Activated CD4-positive, alpha-beta T cell treated with anti-CD3 and anti-CD28 coated beads, Interleukin-2, amount 10 ng/mL, durations not matched to agents 24 days and 14 days (primary cell): ENCODE measurements at places on chromosomes 1 and 21.

DNA sequence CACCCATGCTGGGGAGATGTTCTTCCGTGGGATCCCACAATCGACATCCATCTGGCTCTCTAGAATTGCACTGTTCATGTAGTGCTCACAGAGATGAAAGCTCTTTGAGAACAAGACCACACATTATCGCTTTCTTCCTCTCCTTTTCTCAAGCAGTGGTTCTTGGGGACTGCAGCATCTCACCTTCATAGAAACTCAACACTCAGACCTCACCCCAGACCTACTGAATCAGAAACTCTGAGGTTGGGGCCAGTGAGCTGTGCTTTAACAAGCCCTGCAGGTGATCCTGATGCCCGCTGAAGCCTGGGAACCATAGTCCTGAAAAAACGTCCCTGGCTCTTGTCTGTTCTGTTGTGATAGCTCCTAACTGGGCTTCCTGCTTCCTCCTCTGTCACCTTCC is 251.3 kb upstream of the FGGY start:
- H3K4me3 ChIP-seq = peak overlapping the region; percentile 76
- H3K4me1 ChIP-seq = peaks cover 64% of the 10 kb centered on the region
- H3K27me3 ChIP-seq = no peaks in the 10 kb centered on the region
- H3K27ac ChIP-seq = peak overlapping the region; percentile 96

DNA sequence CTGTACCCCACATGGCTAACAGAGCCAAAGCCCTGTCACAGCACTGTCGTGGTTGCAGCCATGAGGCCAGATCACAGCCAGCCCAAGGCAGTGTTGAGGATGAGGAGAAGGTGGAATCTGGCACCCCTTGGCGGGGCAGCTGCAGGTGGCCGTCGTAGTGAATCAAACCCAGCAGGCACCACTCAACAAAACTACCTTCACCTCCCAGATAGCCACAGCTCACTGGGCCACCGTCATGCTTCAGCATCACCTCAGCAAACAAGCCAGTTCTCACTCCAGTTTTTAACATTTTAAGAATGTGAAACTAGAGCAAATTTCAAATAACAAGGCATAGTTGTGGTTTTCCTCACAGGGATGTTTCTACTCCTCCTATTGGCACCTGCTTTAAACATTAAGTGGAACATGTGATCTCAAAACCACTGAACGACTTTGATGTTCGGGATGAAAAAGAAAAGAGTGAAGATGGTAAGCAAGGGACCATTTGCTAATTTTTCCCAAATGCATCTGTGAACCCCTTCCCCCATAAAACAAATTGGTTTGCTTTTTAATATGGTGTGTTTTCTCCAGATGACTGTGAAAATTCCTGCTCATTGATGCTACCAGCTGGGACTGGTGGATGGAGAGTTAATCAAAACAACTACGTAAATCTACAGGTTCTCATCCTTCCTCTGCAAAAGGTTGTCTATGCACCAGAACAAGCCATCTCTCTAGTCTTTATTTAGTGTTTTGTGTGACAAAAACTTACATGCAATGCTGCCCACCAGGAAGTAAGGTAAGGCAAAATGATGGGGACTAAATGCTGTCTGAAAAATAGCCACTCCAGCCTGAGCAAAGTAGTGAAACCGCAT is 45.5 kb downstream of the TOR1AIP2 start:
- no peaks in the 10 kb centered on the region for H3K36me3 ChIP-seq

- no peak overlapping the region for H3K4me3 ChIP-seq
- peaks cover 76% of the 10 kb centered on the region for H3K4me1 ChIP-seq
- no peak for DNase-seq
- H3K27me3 ChIP-seq = no peaks in the 10 kb centered on the region
Measured at GRCh38 chr1:160748181-160748877, 9.3 kb downstream of the SLAMF7 start.

DNA sequence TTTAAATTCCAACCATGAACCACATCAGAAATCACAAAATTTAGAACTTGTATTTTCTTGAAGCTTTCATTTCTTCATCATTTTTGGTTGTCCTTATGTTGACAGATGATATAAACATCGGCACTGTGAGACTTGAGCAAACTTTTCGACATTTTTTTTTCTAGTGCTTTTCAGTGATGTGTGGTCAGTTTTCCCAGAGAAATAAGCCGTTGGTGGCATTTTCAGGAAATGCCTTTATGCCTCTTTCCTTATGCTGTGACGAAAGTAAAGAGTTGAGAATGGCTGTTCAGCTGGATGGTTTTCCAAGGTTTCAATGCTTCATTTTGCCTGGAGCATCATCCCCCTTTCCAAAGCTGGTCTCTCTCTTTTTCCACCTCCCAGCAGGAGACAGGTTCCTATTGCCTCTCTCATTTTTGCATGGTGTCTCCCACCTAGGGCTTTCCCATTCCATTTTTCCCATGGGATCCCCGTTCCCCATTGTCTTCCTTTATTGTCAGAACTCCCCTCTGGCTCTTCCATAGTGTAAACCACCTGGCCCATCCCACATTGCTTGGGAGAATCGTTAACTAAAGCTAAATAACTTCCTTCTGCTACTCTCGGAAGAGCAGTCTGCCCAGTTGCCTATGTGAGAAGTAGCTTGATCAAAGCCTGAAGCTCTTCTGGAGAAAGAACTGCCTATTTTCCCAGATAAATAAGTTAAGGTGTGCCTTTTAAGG is 61.4 kb upstream of the DYNLT5 start:
- DNase-seq = no peak
- no peaks in the 10 kb centered on the region for H3K36me3 ChIP-seq
- peaks cover 3% of the 10 kb centered on the region for H3K27me3 ChIP-seq

- H3K27ac ChIP-seq = no peak overlapping the region
- no peaks in the 10 kb centered on the region for H3K4me1 ChIP-seq
Measured at GRCh38 chr1:81330111-81330510, 470.6 kb upstream of the ADGRL2 start.

- H3K27ac ChIP-seq = no peak overlapping the region
- no peaks in the 10 kb centered on the region for H3K4me1 ChIP-seq
- no peak overlapping the region for H3K4me3 ChIP-seq
- H3K36me3 ChIP-seq = no peaks in the 10 kb centered on the region
Measured at GRCh38 chr1:86516335-86516734, 30.5 kb upstream of the CLCA4 start.

- DNase-seq = no peak
- H3K36me3 ChIP-seq = no peaks in the 10 kb centered on the region
Measured at GRCh38 chr1:60234776-60235175, 161.2 kb upstream of the C1orf87 start.

DNA sequence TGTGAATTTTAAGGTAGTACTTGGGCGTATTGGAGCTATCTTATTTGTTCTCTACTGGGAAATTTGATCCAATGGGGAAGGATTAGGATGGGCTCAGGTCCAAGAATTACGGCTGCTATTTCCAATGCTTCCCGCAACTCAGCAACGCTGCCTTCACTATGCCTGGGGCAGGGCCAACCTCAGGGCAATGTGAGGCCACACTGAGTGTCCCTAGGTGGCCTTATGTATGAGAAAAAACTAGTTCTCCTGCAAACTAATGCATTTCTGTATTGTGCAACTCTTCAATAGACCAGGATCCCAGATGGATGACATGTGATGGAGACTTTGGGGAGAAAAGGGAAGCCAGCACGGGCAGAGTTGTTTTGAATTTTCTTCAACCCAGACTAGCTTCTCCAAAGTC is 168.1 kb downstream of the DUSP10 start:
- no peak overlapping the region for H3K27ac ChIP-seq
- DNase-seq = no peak
- no peaks in the 10 kb centered on the region for H3K36me3 ChIP-seq
- H3K4me1 ChIP-seq = no peaks in the 10 kb centered on the region
- H3K4me3 ChIP-seq = no peak overlapping the region

GRCh38 chr1:160779626-160780397 is 16.2 kb upstream of the LY9 start:
- peaks cover 3% of the 10 kb centered on the region for H3K27me3 ChIP-seq
- no peaks in the 10 kb centered on the region for H3K36me3 ChIP-seq
- no peak overlapping the region for H3K27ac ChIP-seq
- DNase-seq = peak; percentile 72

GRCh38 chr1:201254625-201255478 is 28.5 kb upstream of the PKP1 start:
- H3K36me3 ChIP-seq = no peaks in the 10 kb centered on the region
- no peak overlapping the region for H3K4me3 ChIP-seq
- no peaks in the 10 kb centered on the region for H3K27me3 ChIP-seq
- peak; percentile 90 for DNase-seq
- H3K27ac ChIP-seq = no peak overlapping the region

- peaks cover 5% of the 10 kb centered on the region for H3K4me1 ChIP-seq
- no peak for DNase-seq
- H3K4me3 ChIP-seq = no peak overlapping the region
- H3K27me3 ChIP-seq = peaks cover 18% of the 10 kb centered on the region
- H3K36me3 ChIP-seq = peaks cover 27% of the 10 kb centered on the region
Measured at GRCh38 chr1:202938287-202938925, 11.4 kb upstream of the KLHL12 start.

- H3K4me3 ChIP-seq = no peak overlapping the region
- no peaks in the 10 kb centered on the region for H3K36me3 ChIP-seq
- H3K27ac ChIP-seq = no peak overlapping the region
- no peak for DNase-seq
- H3K27me3 ChIP-seq = peaks cover 23% of the 10 kb centered on the region
- H3K4me1 ChIP-seq = peaks cover 9% of the 10 kb centered on the region
Measured at GRCh38 chr1:156899956-156900718, 6.6 kb downstream of the PEAR1 start.

DNA sequence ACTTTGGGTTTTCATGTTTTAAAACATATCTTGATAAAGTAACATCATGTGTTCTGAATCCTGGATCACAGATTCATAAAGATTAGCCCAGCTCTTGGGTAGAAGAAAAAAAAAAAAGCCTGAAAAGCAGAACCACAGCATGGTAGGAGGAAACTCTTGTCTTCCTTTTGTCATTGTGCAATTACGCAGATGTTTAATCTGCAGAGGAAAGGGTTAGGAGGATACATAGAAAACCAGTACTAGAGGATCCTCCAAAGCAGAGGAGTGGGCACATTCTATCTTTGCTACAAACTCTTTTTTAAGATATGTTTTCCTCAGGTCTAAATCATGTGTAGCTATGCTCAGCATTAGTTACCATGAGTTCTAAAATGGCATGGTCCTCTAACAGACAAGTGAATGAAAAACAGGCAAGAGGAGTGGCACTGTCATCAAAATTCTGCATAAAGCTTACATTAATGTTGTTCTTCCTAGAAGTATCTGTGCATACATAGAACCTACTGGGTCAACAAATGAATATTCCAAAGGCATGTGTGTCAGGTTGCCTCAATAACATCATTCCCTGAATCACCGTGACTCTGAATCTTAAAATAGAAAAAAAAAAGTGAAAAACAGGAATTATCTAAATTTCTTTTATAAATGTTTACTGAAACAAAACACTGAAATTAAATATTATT is 107.0 kb downstream of the NME7 start:
- DNase-seq = no peak
- H3K27me3 ChIP-seq = no peaks in the 10 kb centered on the region
- no peak overlapping the region for H3K4me3 ChIP-seq
- H3K36me3 ChIP-seq = peaks cover 10% of the 10 kb centered on the region
- no peaks in the 10 kb centered on the region for H3K4me1 ChIP-seq

DNA sequence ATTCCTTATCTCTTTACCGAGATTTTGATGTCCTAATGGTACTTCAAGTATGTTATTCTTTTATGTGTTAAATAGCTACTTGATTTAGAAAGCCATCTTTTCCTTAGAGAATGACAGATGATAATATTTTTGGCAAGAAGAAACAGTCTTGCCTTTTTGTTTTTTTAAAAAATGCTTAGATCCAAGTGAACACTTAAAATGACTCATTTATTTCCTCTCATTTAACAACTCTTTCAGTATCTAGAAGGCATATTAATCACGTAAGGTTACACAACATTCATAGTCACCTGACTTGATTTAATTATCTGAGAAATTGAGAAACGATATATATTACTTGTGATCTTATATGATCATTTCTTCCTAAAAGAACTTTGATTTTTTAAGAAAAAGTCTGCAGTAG is 52.4 kb downstream of the SUCO start:
- no peak overlapping the region for H3K27ac ChIP-seq
- no peaks in the 10 kb centered on the region for H3K27me3 ChIP-seq
- peaks cover 42% of the 10 kb centered on the region for H3K36me3 ChIP-seq
- H3K4me1 ChIP-seq = peaks cover 14% of the 10 kb centered on the region
- no peak for DNase-seq

DNA sequence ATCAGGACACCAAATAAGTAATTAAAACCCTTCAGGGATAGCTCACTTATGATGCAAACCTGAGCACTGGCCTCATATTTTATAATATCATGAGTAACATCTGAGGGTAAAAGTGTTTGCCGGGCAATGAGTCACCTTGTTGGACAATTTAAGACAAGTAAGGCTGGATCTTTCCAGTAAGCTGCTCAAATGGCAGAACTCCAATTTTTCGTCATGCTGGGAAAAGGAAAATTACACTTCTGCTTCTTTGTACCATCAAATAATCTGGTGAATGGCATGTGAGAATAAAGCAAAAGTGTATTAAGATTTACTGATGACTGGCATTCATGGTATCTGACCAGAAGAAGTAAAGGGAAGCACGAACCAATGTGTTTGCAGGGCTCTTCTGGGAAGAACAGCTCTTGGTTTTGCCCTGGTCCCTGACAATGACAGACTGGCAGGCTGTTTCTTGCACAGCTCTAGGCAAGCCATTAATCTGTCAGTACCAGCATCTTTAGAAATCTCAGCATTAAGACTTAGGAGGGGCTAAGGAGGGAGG is 392.2 kb downstream of the VAV3 start:
- H3K36me3 ChIP-seq = no peaks in the 10 kb centered on the region
- H3K27me3 ChIP-seq = no peaks in the 10 kb centered on the region
- no peak overlapping the region for H3K27ac ChIP-seq

GRCh38 chr1:14571810-14572767 is 26.4 kb upstream of the KAZN start:
- no peak overlapping the region for H3K27ac ChIP-seq
- no peaks in the 10 kb centered on the region for H3K4me1 ChIP-seq
- peaks cover 3% of the 10 kb centered on the region for H3K27me3 ChIP-seq
- H3K4me3 ChIP-seq = no peak overlapping the region

DNA sequence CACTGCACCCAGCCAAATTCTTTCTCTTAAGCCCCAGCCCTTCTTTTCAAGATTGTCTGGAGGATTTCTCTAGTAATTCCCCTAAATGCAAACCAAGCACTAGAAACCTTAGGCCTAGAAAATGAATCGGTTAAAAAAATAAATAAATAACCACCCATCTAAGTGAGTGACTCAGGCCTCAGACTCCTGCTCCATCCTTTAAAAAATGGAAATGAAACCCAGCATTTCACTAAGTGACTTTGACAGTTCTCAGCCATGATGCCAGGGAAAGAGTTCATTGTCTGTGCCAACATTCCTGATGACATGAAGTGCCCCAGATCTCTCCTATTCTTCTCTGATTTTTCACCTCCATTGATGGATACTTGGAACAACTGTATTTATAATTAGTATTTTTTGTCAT is 415.2 kb upstream of the DAB1 start:
- H3K4me3 ChIP-seq = no peak overlapping the region
- H3K27me3 ChIP-seq = no peaks in the 10 kb centered on the region
- no peaks in the 10 kb centered on the region for H3K36me3 ChIP-seq
